ENCODE measurements at places on chromosomes 4 and X.

DNA sequence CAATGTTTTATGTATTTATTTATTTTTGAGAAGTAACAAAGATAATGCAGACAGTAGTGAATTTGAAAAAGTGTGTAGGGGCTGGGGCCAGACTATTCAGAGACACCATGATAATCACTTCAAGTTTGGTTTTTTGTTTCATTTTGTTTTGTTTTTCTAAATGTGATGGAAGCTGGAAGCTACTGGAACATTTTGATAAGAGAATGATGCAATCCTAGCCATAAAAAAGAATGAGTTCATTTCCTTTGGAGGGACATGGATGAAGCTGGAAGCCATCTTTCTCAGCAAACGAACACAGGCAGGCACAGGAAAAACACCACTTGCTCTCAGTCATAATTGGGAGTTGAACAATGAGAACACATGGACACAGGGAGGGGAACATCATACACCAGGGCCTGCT lies 706.6 kb upstream of the EPHA5 start:
- DNase-seq: no peak

DNA sequence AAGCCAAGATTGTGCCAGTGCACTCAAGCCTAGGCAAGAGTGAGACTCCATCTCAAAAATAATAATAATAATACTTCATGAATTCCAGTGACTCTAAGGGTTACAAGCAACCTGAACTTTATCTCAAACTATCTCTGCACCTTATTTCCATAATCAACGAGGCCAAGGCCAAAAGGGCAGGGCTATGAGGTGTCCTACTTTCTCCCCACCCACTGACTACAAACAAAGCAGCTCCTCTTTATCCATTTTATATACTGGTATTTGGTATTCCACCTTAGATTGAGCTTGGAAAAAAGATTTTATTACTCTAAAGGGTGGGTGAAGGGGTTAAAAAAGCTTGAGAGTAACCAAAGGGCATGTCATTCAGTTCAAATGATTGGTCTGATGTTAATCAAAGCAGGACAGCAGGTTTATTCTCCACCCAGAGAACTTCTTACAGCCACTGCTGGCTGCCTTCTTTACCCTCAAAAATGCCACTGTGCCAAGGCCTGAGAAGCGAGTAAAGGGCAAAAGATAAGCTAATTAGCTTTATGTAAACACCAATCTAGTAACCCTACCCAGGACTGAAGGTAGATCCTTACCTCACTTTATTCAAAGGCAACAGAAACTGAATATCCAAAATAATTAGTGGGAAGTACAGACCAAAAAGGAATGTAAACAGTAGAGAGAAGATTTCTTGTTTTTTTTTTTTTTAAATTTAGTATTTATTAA lies 28.2 kb downstream of the APOO start:
- no peak for DNase-seq

GRCh38 chr4:138911909-138912703 lies 103.5 kb upstream of the NOCT start:
- DNase-seq: no peak

- no peak for DNase-seq
Measured at GRCh38 chrX:148562846-148563245, 62.4 kb downstream of the AFF2 start.

DNA sequence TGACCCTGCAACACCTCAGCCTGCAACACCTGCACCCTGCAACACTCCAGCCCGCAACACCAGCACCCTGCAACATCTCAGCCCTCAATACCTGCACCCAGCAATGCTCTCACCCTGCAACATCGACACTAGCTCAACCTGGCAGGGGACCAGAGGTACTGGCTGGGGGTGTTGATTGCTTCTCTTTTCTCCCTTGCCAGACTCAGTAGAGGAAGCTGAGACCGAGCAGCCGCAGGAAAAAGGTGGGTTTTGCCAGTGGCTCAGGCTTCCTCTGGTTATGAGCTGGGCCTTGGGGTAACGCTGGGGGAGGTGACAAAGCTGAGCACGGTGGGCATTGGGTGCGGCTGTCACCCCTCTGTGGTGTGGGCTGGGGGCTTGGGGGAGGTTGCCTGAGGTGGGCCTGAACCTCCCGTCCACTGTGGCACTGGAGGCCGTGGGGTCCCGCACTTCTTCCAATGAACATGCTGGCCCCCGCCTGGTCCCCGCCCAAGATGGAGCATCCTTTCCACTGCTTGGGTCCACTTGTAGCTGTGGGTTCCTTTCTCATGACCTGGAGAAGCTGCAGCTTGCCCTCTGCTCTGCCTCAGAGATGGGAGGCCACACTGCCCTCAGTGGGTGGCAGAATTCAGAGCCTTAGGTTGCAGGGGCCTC lies 26.0 kb downstream of the SH3TC1 start:
- peak; percentile 52 for DNase-seq

DNA sequence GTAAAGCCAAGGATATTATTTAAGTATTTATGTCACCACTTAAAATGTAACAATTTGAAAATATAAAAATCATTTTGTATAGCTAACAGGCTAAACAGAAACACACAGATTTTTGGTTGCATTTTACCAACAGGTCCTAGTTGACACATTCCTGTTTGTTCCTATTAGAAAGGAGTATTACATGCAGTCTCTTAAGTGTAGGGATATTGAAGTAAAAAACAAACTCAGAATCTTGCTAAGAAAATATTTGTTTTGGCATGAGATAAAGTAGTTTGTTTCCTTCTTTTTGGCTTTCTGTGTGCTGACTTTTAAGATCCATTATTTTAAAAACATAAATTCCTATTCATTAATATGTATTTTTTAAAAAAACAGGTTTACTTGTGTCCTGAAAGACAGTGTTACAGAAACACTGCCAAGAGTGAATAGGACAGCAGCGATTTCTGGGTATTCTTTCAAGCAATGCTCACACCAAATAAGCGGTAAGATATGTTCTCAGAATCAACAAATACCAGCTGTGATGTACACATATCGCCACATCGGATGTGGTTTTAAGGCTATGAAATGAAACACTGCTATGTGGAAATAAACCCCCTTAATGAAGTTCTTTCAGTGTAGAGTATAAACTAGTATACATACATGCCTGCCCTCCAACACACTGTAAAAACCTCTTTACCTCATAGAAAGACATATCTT lies 6.9 kb downstream of the F11 start:
- no peak for DNase-seq

GRCh38 chr4:566508-567295 lies 9.4 kb downstream of the TMEM271 start:
- no peak for DNase-seq

- no peak for DNase-seq
Measured at GRCh38 chr4:40587826-40588225, 41.8 kb downstream of the RBM47 start.

DNA sequence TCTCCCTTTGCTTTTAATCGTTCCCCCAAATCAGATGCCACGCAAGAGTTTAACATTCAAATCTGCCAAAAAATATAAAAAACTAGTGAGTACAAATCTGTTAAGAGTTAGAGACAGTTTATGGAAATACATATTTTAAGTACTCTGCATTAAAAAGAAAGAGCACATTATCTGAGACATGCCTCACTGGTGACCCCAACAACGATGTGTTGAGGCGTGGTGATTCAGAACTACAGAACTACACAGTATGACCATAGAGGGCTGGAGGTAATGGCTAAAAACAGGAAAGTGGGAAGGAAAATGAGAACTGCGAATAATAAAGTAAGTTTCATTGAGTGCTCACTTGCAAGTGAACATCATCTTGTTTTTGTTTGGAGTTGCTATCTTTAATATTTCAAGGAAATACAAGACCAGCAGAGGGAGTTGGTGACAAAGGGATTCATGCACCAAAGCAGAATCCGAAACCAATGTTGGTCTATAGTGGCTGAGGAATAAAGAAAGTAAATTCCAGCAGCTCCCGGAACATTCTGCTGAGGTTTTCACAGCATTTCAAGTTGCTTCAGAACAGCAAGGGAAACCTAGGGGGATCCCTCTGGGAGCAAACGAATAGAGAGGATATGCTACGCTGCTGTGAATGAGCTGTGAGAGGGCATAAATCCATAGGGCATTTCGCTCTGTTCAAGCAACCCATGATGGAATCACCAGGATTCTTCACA lies 92.2 kb downstream of the DCHS2 start:
- no peak for DNase-seq

DNA sequence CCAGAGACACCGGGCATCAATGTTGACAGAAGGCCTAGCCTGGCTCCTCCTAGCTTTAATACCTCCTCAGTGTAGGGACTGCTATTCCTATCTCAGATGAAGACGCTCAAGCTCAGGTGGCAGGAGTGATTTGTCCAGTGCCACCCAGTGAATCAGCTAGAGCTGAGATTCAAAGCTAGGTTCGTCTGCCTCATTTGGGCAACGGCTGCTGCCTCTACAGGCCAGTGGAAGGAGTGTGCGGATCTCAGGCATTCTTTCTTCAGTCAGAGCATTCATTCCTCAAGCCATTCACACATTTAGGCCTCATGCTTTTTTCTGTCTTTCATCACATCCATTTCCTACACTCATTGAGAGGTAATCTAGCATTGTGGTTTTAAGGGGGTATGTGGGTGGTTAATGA lies 7.3 kb downstream of the TSR2 start:
- no peak for DNase-seq

DNA sequence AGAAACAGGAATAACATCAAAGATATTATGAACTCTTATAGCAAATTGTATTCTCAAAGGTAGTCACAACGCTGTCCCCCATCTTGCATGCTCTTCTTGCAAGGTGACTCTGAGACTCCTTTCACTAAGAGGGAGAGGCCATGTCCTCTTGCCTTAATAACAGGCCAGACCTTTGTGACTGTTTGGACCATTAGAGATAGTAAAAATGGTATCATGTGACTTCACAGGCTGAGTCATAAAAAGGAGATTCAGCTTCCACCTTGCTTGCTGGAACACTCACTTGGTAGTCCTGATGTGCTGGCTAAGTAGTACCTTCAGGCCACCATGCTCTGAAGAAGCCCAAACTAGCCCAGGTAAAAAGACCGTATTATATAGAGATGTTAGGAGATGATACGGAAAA lies 143.8 kb downstream of the FBXW7 start:
- DNase-seq: no peak

- no peak for DNase-seq
Measured at GRCh38 chr4:128357286-128357685, 69.7 kb upstream of the PGRMC2 start.

DNA sequence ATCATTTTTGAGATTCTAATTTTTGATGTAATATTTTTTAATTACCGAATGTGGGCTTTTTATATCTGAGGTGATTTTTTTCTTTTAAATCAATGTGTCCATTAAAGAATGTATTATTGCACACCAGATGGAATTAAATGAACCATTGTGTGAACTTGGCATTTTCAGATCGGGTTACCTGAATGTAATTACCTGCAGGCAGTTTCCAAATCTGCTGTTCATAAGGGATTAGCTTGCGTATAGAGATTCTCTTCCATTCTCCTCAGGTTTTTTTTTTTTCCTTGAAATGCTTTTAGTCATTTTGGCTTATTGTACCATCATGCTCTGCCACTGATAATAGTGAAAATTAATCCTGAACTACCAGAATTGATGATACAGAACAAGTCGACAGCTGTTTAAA lies 511.5 kb upstream of the ATOH1 start:
- no peak for DNase-seq

GRCh38 chr4:6474053-6474568 lies 1.7 kb upstream of the PPP2R2C start:
- DNase-seq: no peak

DNA sequence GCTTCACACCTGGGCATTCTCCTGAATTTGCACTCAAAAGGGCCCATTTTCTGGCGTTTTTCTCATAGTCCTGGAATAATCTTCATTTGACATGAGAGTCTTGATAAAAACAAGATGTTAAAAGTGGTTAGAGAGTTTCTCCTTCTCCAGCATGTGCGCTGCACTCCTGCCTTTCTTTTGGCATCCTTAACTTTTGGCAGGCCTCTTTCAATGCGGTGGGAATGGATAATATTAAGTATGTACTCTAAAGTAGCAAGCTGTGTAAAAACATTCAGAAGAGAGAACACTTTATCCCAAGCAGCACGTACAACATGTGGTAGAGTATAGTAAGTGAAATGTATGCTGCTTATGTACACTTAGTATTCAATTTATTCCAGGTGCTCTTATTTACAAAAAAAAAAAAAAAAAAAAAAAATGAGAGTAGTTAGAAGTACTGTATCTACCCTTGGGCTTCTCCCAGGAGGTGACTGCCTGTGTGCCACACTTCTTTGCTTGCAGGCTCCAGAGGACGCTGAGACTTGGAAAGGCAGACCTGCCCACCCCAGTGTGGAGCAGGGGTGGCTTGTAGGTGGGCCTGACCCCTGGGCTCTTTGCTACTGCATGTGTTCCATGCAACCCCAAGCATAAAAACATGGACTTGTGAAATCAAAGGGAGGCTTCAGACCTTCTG lies 3.9 kb downstream of the FGF2 start:
- DNase-seq: no peak

DNA sequence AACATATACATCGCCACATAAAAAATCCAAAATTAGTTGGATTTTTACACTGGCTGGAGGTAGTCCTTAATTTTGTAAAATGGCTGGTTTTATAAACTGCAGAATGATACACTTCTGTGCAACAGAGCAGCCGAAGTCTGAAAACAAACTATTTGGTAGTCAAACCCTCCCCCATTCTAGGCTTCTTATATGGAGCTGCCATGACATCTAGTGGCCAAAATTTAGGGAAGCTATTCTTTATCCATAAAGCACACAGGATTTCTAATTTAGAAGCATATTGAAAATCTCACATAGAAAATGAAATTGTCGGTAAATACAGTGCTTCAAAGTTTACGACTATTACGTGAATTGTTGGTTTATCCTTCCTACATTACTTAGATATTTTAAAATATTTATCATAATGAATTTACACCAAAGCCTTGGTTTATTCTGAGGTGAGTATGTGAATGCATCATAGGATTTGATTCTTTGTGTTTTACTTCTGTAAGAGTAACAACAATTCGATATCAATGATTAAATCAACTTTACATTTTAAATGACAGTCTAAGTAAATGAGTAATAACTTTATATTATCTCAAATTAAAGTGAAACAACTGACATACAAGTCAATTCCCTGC lies 113.4 kb upstream of the FAM241A start:
- DNase-seq: peak; percentile 41

- no peak for DNase-seq
Measured at GRCh38 chrX:39756086-39756883, 341.5 kb downstream of the BCOR start.

- no peak for DNase-seq
Measured at GRCh38 chr4:184812651-184813181, 13.1 kb downstream of the ACSL1 start.

DNA sequence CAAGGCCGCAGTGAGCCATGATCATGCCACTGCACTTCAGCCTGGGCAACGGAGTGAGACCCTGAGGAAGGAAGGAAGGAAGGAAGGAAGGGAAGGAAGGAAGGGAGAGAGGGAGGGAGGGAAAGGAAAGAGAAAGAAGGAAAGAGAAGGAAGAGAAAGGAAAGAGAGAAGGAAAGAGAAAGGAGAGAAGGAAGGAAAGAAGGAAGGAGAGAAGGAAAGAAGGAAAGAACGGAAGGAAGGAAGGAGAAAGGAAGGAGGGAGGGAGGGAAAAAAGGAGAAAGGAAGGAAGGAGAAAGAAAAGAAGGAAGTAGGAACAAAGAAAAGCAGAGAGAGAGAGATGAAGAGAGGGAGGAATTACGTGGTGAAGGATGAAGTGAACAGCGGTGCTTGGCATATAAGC lies 30.4 kb downstream of the PRPS1 start:
- no peak for DNase-seq

GRCh38 chrX:23118163-23118562 lies 118.4 kb downstream of the DDX53 start:
- DNase-seq: no peak

- peak; percentile 49 for DNase-seq
Measured at GRCh38 chr4:73662709-73663546, 42.7 kb upstream of the RASSF6 start.

All from KG1 (cell line).